RWPE1 (cell line): ENCODE measurements at places on chromosomes 3 and 15.

- DNase-seq: peak; percentile 86
These were observed at the start of gene CEMIP for GRCh38 chr15:80778964-80779657. CEMIP (plus strand) TSS chr15:80779370; CDS start chr15:80873880, 94,510 bp downstream.

- peak; percentile 87 for DNase-seq
These were observed 134.0 kb downstream of the TPRA1 start for GRCh38 chr3:127456471-127457093.

DNA sequence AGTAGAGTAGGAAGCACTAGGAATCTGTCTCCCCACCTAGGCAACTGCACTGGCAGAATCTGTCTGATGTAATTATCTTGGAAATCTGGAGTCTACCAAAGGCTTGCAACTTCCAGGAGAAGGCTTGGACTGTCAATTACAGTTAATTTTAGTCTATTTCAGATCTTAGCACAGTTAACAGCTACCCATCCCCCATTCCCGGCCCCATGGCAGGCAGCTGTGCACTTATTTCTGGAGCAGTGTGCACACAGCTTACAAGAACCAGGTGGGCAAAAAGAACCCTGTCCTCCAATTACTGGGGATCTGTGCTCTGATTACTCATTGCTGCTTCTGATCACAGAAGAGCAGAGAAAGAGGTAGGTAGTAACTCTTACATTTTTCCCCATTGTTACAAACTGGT lies 12.3 kb upstream of the CDAN1 start:
- no peak for DNase-seq

GRCh38 chr3:11706604-11707003 lies 62.9 kb upstream of the VGLL4 start:
- DNase-seq: no peak
